Activated CD4-positive, CD25-positive, alpha-beta regulatory T cell treated with anti-CD3 and anti-CD28 coated beads, Interleukin-2, amount 50 U/mL, for 24 hours (primary cell): ENCODE measurements at places on chromosomes 5 and 9.

- no peak for ATAC-seq
Observed at GRCh38 chr5:116097301-116097700, 12.5 kb downstream of the COMMD10 start.

GRCh38 chr5:103254921-103255320, 3.6 kb upstream of the MACIR start:
- no peak for ATAC-seq

- no peak for ATAC-seq
Observed at GRCh38 chr9:19028835-19029451, 4.1 kb downstream of the SAXO1 start.

GRCh38 chr9:97502222-97502983, 937 bp downstream of the TMOD1 start:
- peak; percentile 9 for ATAC-seq

DNA sequence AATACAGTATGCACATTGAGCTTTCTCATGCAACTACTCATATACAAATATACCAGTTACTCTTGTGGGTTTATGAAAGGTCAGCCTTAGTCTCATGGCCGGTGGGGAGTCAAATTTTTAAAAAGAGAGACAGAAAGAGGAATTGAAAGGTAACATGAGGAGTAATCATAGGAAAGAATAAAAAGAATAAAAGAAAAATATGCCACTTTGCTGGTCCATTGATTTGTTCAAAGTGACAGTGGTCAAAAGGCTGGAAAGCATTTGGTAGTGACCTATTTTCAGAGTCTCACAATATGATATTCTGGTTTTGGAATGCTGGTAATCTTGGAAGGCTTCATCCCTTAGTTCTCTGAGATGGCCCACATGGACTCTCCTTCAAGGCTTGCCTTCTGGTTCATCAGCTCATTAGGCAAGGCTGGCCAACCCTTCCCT, 67.0 kb downstream of the ZNF366 start:
- no peak for ATAC-seq

DNA sequence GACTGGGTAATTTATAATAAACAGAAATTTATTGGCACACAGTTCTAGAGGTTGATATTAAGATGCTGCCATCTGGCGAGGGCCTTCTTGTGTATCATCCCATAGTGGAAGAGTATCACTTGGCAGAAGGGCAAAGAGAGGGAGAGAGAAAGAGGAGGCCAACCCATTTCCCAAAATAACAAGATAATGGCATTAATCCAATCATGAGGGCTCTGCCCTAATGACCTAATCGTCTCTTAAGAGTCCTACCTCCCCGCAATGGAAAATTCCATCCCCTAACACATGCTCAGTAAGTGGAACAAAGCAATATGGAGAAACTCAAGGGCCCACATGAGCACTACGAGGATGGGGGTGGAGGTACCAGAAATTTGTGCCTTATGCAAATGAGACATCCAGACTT, 17.6 kb upstream of the VDAC1 start:
- ATAC-seq = no peak

- no peak for ATAC-seq
Observed at GRCh38 chr9:18985464-18985951, 47.5 kb downstream of the SAXO1 start.

- peak; percentile 99 for ATAC-seq
Observed at GRCh38 chr9:127004946-127005769, 90.6 kb downstream of the RALGPS1 start.

GRCh38 chr5:127943061-127943371, 140.6 kb upstream of the SLC12A2 start:
- ATAC-seq = no peak
